ENCODE measurements at places on chromosomes 16 and 17.

DNA sequence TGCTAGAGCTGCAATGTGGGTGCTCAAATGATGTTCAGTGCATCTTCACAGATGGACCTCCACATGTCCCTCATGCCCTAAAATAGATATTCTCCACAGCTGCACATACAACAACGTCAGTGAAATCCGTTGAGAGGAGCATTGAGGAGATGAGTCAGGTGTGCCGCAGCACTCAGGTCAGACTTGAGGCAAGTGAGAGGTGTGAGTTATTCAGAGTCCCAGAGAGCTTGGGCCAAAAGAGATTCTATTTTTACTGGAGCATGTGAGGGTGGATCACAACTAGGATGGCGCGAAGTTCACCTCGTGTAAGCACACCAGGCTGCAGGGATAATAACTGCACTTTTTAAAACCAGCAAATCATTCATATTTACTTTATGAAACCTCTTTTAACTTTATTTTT, 645.3 kb downstream of the MAF start:
- DNase-seq, result no peak

DNA sequence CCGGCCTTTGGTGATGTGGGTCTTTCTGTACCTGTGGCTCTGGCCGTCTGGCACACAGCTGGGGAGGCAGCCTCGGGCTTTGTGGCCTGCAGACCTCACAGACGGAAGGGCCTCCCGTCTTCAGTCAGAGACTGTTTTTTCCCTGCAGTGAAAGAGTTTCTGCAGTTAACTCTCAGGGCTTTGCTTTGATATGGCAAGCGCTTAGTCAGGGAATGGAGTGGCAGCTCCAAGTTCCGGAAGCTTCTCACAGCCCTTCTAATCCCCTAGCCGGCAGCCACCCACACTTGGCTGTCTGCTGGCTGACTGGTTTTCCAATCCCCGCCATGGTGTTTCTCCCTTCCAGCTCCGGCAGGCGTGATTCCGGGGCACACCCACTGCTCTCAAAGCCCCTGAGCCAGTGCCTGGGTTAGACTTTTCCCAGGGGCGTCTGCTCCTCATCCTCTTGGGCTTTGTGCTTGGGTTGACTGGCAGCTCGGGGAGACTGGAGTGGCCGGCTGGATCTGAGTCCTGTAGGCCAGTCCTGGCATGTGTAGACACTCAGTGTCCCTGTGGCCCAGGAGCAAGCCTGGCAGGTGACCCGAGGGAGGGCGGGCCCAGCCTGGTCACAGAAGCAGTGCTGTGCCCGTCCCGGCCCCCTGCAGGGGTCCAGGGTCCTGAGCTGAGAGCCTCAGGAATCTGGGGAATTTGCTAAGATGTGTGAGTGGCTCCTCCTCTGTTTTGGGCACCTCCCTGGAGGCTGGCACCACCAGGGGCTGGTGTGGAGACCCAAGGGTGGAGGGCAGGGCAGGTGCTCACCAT, 29.9 kb downstream of the BAIAP2 start:
- peak; percentile 83 for DNase-seq

GRCh38 chr17:81837641-81838040, 2.8 kb upstream of the PPP1R27 start:
- DNase-seq, result no peak

DNA sequence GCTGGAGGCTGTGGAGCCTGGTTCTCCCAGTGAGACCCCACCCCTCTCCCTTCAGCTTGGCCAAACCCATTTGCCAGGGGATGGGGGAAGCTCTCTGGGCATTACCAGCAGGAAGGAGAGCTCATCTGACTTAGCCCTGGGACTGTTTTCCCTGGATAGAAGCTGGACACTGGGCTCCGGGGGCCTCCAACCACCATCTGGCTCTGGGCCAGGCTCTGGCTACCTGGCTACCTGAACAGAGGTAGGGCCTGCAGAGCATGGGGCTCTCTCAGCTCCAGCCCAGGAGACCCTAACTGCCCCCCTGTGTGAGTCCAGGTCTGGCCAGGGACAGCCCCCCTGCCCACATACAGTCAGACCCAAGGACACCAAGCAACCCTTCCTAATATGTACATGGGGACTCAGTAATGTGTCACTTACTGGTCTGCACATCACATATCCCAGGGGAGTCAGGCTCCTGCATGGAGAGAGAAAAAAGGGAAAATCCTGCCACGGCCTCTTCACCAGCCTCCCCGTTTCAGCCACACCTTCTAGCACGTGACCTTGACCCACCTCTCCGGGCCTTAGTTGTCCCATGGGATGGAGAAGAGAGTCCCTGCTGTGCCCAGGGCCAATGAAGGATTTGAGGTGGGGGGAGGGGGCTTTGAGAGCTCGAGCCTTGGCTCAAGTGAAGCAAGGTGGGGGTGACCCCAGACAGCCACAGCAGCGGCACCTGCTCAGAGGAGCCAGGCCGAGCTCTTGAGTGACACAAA, 13.8 kb downstream of the CNGB1 start:
- no peak for DNase-seq

- peak; percentile 67 for DNase-seq
These were observed 1.4 kb upstream of the NBR1 start for GRCh38 chr17:43169561-43170139.

- DNase-seq, result no peak
These were observed 208.0 kb downstream of the NTN1 start for GRCh38 chr17:9229160-9229825.

DNA sequence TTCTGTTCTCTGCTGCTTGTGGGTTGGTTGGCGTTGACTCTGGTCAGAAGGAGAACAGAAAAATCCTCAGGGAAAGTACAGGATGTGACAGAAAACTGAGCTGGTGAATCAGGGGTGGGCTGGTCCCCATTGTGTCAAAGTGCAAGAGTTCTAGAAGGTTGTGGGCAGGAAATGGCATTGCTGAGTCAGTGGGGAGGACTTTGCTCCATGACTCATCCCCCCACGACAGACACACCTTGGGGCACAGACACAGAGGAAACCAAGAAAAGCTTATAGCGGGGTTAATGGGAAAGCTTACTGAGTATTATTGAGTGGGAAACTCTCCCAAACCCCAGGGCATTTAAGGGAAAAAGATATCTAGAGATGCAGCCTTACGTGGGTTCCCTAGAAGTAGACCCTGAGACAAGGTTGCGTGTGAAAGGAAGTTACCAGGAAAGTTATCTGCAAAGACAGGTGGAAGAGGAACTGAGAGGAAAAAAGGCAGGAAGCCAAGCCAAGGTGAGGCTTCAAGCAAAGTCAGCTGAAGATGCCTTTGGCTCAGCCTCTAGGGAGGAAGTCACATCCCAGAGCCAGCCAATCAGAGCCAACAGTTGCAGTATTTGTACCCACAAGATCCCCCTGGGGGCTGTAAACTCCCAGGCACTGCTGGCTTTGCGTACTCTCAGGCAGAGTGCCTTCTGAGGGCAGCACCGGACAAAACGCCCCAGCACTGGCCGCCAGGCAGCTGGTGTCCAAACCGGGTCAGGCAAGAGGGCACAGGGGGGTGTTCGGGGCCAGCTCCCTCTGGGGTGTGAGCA, 86.4 kb downstream of the FOXL1 start:
- DNase-seq, result no peak

DNA sequence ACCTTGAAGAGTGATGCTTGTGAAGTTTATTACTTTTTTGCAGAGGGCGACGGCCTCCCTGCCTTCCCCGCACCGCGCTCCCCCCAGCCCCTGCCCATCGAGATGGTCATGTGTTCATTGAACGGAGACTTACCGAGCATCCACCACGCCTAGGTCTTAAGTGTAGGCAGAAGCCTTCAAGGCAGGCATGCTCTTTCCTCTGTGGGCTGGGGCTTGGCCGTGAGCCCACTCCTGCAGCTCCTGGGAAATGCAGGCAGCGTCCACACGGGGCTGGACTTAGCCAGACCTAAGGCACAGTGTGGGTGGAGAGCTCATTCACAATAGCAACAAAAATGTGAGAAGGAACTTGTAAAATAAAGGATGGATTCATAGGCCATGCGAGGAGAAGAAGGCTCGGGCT, 19.2 kb downstream of the RNF213 start:
- peak; percentile 15 for DNase-seq

DNA sequence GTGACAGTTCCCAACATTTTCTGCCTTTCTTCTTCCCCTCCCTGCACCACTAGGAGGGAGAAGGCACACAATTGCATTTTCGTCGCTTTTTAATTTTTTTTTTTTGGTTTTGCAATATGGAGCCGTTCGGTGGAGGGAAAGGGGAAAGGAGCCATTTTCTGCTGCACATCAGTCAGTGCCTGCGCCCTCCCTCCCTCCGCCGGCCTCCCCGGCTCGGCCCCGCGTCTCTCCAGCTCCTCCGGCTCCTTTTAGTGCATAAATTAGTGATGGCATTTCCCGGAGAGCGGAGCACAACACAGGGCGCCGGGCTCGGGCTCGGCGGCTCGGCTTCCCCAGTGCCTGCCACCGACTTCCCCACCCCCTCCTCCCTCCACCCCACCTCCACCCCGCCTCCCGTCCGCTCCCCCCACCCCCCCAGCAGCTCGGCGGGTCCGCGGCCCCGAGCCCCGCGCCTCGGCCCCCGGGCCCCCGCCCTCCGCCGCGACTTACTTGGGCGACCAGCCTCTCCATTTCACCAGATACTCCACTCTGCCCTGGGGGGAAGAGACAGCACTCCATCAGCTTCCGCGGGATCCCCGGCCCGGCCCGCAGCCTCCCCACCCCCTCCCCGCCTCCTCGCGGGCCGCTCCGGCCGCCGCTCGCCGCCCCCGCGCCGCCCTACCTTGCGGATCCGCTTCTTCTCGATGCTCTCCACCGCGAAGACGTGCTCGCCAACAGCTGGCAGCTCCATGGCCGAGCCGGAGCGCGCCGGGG, 542 bp downstream of the CBX4 start:
- DNase-seq, result peak; percentile 82

DNA sequence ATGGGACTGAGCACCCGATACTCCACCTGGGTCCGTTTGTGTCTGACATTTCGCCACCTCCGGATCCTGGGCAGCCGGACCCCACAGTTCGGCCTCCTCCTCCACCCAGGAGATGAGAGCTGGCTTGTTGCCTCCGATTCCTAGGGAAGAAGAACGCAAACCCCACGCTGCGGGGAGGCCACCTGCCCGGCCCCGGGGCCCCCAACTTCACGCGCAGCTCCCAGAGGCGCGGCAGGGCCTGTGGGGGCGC, 542 bp downstream of the ZNF764 start:
- DNase-seq, result no peak

GRCh38 chr16:78506367-78507193, 407.1 kb downstream of the WWOX start:
- DNase-seq, result no peak

DNA sequence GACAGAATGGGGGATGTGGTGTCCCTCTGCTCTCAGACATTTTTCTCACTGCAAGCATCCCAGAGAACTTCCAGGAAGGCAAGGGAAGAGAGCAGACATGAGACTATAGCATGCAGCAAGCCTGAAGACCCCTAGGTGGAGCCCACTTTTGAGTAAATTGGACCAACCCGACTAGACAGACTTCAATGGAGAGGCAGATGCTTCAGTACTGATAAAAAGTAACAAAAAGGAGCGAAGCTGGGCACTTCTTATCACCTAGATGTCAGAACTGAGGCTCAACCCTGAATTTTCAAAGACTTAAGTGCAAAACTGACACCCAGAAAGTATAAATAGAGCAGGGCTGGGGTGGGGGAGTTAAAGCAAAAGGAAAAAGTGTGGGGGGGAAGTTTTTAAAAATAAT, 130.8 kb downstream of the PMP22 start:
- DNase-seq, result no peak

GRCh38 chr17:80926591-80927250, 64.9 kb upstream of the CHMP6 start:
- no peak for DNase-seq

GRCh38 chr17:61490540-61490975, 38.3 kb downstream of the TBX4 start:
- no peak for DNase-seq

DNA sequence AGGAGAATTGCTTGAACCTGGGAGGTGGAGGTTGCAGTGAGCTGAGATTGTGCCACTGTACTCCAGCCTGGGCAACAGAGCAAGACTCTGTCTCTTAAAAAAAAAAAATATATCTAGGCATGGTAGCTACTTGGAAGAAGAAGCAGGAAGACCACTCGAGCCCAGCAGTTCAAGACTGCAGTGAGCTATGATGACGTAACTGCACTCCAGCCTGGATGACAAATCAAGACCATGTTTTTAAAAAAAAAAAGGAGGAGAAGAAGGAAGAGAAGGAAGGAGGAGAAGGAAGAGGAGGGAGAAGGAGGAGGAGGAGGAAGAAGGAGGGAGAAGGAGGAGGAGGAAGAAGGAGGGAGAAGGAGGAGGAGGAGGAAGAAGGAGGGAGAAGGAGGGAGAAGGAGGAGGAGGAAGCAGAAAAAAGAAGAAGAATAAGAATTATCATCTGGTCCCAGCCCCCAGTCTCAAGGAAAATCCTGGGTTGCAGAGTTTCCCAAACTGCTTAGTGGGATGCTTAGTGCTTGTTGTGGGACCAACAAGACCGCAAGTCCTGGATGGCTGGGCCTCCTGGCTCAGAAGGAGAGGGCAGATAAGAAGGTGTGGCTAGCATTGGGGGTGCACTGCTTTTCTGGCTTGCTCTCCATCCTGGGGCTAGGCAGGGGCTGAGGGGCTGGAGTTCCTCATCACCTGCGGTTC, 3.7 kb upstream of the DRC7 start:
- no peak for DNase-seq

GRCh38 chr16:84007965-84008364, 34.6 kb downstream of the SLC38A8 start:
- peak; percentile 9 for DNase-seq

GRCh38 chr17:33014751-33015150, 23.1 kb downstream of the SPACA3 start:
- DNase-seq, result peak; percentile 32

DNA sequence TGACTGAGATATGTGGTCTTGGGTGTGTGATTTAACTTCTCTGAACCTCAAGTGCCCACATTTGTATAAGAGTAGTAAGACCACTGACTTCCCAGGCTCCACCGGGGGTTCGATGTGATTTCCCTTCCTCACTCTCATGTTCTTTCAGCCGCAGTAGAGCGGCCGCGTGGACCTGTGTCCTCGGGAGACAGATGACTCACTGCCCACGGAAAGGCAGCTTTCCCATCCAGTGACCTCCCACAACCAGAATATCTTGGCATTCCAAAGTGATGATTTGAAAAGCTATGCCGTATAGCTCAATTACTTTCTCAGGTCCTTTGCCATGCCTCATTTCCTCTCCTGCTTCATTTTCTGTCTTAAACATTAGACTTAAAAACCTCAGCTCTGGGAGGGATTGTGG, 73.6 kb downstream of the IL21R start:
- DNase-seq, result no peak
